Fibroblast of skin of abdomen (primary cell): ENCODE measurements at places on chromosomes 6 and 20.

- DNase-seq, result no peak
These were observed 21.4 kb upstream of the TENT5A start for GRCh38 chr6:81773887-81774286.

- no peak for DNase-seq
These were observed 68.3 kb upstream of the EXOC2 start for GRCh38 chr6:760982-761955.

GRCh38 chr20:2946988-2947961, 74.0 kb downstream of the PTPRA start:
- DNase-seq, result peak; percentile 17

- DNase-seq, result peak; percentile 91
These were observed 62.9 kb upstream of the ZNF217 start for GRCh38 chr20:53656293-53657202.

DNA sequence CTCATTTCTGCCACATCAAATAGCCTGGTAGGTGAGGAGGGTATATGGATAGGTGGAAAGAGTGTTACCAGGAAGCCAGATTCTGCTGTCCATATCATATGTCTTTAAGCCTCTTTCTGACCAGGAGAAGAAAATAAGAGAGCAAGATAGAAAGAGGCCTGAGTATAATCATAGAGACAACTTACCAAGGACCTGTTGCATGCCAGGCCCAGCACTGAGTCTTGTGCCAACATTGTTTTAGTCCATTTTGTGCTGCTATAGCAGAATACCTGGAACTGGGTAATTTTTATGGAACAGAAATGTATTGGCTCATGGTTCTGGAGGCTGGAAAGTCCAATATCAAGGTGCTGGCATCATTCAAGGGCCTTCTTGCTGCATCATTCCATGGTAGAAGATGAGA, 7.3 kb upstream of the ADA start:
- no peak for DNase-seq

DNA sequence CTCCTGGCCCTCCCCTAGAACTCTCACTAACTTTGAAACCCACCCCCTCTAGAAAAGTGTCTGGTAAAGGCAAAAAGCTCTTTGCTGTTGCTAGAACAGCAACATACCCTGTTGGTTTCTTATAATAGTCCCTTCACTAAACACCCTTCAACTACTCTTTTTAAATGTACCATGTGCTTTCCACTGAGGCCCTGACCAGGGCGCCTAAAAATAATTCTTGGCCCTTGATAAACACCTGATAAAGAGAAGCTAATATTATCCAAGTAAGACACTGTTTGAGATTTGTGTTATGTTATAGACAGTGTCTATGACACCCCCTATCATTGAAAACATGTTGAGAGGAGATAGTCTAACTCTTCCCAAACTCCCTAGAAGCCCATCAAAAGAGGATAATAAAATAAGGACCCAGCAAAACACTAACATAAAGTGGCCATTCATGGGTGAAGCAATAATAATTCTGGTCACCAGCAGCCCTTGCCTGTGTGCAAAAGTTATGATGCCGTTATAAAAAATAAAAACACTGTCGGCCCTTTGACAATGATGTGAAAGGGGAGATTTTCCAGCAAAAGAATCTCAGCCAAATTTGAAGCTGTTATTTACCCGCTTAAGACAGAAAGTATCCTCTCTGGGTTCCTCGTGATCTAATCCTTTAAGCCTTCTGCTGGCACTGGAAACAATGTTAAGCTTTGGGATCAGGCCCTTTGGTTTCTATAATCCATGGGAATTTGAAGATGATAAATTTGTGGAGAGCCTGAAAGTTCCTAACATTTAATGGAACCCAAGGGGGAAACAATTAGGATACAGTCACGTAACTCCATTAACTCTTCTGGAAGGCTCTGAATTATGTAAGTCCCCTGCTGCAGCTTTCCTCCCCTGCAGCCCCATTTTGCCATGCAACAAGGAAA, 122.6 kb upstream of the PLCB4 start:
- peak; percentile 63 for DNase-seq

DNA sequence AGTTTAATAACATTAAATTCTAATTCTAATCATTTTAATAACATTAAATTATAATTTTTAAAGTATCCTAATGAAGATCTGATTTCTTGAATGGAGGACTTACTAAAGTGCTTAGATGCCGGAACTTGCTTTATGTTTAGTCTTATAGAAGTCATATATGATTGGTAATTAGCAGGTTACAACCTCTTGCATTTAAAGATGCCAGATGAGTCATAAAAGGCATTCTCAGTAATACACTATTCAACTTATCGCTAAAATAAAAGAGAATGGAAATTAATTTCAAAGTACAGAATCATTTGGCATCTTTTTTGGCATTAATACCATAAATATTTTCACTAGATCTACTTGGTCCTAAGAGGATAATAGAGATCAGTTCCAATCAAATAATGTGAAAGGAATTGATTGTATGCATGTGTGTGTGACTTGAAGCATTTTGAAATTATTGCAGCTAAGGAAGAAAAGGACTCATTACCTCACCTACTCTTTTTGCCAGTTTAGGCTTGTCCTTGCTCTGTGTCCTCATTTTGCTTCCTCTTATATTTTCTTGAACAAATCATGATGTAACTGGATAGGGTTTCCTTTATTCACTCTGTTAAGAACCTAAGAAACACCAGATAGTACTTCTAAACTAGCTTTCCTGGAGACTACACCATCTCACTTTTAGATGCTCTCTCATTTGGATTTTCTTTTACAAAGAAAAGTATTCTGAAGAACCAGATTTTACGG, 2.7 kb downstream of the COL21A1 start:
- no peak for DNase-seq

- no peak for DNase-seq
These were observed 16.8 kb downstream of the SFT2D1 start for GRCh38 chr6:166325383-166326042.
